ENCODE measurements at places on chromosomes 13 and 19.

- no peak for DNase-seq
These were observed 550 bp downstream of the CERS4 start for GRCh38 chr19:8209462-8210378.

DNA sequence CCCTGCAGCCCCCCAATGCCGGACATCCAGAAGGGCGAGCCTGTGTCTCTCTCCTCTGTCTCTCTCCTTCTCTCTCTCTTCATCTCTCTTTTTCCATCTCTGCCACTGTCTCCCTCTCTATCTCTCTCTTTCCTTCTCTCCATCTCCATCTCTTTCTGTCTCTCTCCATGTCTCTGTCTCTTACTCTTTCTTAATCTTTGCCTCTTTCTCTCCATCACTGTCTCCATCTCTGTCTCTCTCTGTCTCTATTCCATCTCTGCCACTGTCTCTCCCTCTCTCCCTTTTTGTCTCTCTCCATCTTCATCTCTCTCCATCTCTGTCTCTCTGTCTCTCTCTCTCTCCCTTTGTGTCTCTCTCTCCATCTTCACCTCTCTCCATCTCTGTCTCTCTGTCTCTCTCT, 25.7 kb upstream of the TCF3 start:
- DNase-seq, result no peak

- DNase-seq, result no peak
These were observed 7.9 kb upstream of the MAB21L1 start for GRCh38 chr13:35484384-35484783.

GRCh38 chr19:16003391-16003790, 54.6 kb downstream of the OR10H4 start:
- no peak for DNase-seq

- peak; percentile 45 for DNase-seq
These were observed 2.8 kb downstream of the TNNT1 start for GRCh38 chr19:55146078-55146704.

DNA sequence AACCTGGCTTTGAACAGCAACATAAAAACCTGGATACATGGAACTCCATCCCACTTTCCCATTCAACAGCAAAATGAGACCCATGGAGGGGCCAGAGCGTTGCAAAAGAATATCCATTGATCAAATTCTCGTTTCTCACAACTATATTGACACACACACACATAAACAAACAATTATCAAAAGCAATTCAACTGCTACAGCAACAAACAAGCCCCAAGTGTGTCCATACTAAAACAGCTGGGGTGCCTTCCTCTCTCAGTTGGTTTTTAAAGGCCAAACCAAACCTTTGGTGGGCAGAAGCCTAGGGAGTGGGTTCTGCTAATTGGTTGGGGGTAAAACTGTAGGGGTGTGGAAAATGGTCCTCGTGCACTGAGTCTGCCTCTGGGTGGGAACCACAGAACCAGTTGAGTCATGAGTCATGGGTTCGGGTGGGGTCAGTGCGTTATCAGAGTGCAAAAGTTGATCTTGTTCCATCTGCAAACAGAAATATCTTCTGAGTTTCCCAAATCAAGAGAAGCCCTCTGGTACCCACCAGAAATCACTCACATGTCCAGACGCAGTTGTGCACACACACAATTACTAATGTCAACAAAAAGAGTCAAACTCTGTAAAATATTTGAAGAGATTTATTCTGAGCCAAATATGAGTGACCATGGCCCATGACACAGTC, 18.5 kb downstream of the GPR42 start:
- DNase-seq, result no peak

DNA sequence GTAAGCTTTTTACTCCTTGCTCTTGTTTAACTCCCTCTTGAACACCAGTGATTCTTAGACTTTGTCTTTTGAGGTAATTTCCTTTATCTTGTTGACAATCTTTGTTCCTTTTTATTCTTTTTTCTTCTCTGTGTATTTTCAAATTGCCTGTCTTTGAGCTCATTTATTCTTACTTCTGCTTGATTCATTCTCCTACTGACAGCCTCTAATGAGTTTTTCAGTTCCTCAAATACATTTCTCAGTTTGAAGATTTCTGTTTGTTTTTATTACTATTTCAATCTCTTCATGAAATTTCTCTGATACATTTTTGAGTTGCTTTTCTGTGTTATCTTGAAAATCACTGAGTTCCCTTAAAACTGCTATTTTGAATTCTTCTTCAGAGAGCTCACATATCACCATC, 154.1 kb downstream of the ATP8A2 start:
- DNase-seq, result no peak

DNA sequence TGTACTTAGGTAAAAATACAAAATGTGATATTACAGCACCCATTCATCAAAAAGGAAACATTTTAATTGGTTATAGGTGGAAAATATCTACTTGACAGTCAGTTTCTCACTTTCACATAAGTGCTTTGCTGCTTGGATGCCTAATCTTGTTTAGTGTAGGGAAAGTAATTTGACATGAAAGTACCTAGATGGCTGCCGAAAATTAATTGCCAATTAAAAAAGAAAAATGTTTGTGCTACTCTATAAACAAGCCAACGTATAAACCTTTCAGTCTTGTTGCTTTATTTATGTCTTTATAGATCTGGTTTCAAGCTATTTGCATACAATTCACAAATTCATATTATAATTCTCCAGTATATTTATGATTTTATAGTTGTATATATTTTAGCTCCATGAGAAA, 729.9 kb downstream of the DACH1 start:
- no peak for DNase-seq

DNA sequence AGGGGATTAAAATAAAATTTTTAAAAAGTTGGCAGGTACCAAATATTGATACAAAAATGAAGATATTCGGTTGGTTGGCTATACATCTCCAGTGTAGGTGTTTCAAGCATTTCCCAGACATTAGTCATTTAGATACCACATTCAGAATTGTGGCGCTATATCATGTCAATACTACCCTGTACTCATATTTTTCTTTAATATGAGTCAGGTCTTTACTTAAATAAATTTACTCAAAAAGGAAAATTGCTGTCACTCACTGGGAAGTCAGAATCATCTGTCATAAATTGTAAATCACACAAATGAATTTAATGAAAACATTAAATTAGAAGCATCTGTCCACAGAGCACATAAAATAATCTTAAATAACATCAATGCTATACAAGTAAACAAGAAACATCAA, 134.2 kb downstream of the TSHZ3 start:
- peak; percentile 16 for DNase-seq

- DNase-seq, result no peak
These were observed 591 bp downstream of the DOHH start for GRCh38 chr19:3499738-3500428.

GRCh38 chr13:112622375-112622774, 34.4 kb upstream of the TUBGCP3 start:
- DNase-seq, result no peak

DNA sequence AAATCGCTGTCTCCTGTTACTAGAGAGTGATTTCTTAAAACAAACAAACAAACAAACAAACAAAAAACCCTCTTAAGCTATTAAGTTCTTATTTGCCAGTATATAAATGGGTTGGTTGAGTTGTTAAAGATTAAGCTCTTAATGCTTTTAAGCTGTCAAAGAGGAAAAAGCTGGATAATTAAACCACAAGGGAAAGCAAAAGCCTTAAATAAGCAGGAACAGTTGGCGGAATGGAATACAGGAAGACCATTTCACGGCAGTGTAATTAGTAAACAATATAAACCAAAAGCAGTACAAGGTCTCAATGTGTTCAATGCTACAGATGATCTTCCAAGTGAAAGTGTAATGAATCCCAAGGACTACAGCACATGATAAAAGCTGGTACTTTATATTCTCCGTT, 32.2 kb upstream of the GGACT start:
- DNase-seq, result no peak

DNA sequence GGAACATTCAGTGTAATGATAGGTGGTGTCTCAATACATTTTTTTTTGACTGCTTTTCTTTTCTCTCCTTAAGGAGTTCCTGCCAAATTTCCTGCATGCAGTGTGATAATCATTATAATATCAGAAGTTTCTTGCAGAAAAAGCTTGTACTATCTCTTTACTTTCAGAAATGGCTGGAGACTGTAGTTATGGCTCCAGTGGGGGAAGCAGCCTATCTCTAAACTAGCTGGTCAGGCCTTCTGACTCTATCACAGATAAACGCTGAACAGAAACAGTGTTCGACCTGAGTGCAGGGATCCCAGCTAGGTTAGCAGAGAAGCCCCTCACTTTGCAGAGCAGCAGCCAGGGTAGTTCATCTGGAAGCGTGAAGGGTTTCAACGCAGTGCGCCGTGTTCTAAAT, 1.9 kb downstream of the CCNE1 start:
- DNase-seq, result no peak

GRCh38 chr19:57559008-57559403, 657 bp downstream of the ZNF550 start:
- DNase-seq, result peak; percentile 53

DNA sequence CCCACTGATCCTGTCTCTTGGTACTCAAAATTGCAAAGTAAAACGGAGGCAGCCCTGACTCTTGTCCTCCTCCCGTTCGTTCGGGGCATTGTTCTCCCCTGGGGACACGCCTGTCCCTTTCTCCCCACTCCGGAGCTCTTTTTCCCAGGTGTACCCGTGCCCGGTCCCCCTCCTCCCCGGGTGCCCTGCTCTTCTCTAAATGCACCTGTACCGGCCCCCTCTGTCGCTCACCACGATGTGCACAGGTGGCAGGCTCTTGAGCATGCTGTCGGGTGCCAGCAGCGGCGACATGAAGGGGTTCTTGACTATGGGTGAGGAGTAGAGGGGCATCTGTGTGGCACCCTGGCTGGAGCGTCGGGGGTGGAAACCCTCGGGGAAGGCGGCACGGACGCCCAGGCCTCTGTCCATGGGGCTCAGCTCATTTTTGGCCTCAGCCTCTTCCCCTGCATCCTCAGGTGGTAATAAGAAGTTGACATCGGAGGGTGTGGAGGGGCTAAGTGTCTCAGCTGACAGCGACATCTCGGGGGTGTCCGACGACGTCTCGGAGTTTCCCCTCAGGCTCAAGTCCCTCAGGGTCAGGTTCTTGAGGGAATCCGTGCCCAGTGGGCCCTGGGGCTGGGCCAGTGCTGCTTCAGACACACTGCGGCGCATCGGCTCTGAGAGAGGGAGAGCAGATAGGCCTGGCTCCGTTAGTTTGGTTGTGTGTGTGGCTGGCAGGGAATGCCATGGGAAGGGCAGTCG, 12.4 kb upstream of the CNFN start:
- DNase-seq, result no peak

DNA sequence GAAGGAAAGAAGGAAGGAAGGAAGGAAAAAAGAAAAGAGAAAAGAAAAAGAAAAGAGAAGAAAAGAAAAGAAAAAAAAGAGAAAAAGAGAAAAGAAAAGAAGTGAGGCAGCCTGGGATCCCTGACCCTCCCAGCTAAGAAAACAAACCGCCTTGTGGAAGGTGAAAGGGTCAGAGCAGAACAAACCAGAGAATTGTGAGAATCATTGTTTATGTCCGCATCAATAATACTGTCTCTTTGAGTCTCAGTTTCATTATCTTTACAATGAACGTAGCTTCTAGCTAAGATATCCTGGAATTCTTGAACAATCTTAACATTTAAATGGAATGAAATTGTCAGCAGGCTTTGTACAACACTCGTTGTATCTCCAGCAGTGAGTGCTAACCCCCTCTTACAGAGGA, 66.4 kb upstream of the SERP2 start:
- DNase-seq, result peak; percentile 66
